ENCODE measurements at places on chromosomes 13 and 19.

GRCh38 chr19:39356647-39357046 lies 14.4 kb downstream of the SAMD4B start:
- no peak overlapping the region for H3K4me3 ChIP-seq
- no peak for DNase-seq
- H3K27ac ChIP-seq, result no peak overlapping the region
- H3K27me3 ChIP-seq, result no peaks in the 10 kb centered on the region
- no peaks in the 10 kb centered on the region for H3K36me3 ChIP-seq

- H3K27ac ChIP-seq, result no peak overlapping the region
- no peaks in the 10 kb centered on the region for H3K4me1 ChIP-seq
- no peaks in the 10 kb centered on the region for H3K36me3 ChIP-seq
- no peaks in the 10 kb centered on the region for H3K27me3 ChIP-seq
- DNase-seq, result no peak
Observed at GRCh38 chr13:44971656-44972595, 17.3 kb downstream of the NUFIP1 start.

GRCh38 chr13:52348983-52349780 lies 56.8 kb downstream of the THSD1 start:
- no peak overlapping the region for H3K27ac ChIP-seq
- no peaks in the 10 kb centered on the region for H3K4me1 ChIP-seq
- no peaks in the 10 kb centered on the region for H3K27me3 ChIP-seq
- H3K36me3 ChIP-seq, result no peaks in the 10 kb centered on the region
- DNase-seq, result no peak

- no peak overlapping the region for H3K27ac ChIP-seq
- H3K4me3 ChIP-seq, result no peak overlapping the region
- no peaks in the 10 kb centered on the region for H3K27me3 ChIP-seq
- H3K36me3 ChIP-seq, result no peaks in the 10 kb centered on the region
- no peak for DNase-seq
Observed at GRCh38 chr13:111183087-111183645, 68.1 kb downstream of the ARHGEF7 start.

GRCh38 chr13:106089261-106089980 lies 446.0 kb downstream of the EFNB2 start:
- no peak overlapping the region for H3K27ac ChIP-seq
- no peak for DNase-seq
- H3K36me3 ChIP-seq, result no peaks in the 10 kb centered on the region
- no peaks in the 10 kb centered on the region for H3K27me3 ChIP-seq
- H3K4me1 ChIP-seq, result no peaks in the 10 kb centered on the region
- H3K4me3 ChIP-seq, result no peak overlapping the region

All from breast epithelium (tissue), 4 donors.